Ovary (tissue), 10 donors: ENCODE measurements at places on chromosomes 5 and 9.

DNA sequence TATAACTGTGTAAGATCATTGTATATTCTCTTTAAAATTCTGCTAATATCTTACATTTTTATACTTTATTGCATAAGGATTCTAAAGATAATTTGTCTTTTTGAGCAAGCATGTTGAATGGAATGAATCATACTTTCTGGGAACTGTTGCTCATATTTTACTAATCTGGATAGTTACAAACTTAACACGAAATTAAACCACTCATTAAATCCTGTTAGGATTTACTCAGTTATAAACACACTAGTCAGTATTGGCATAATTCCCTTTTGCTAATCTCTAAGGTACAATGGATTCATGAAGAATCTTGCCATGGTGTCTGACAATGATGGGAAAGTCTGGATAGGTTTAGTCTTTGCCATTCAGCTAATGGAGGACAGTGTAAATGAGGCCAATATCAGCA is 338.1 kb upstream of the SMC2 start:
- DNase-seq: no peak

GRCh38 chr9:74983709-74984108 is 31.0 kb upstream of the C9orf40 start:
- no peak for DNase-seq

- DNase-seq: no peak
Observed at GRCh38 chr5:68380078-68380477, 164.5 kb downstream of the PIK3R1 start.

GRCh38 chr5:527646-528628 is 3.7 kb upstream of the SLC9A3 start:
- no peak for DNase-seq

GRCh38 chr5:133050521-133050920 is 1.3 kb upstream of the HSPA4 start:
- no peak for DNase-seq

- no peak for DNase-seq
Observed at GRCh38 chr5:57632937-57633336, 150.3 kb upstream of the ACTBL2 start.

DNA sequence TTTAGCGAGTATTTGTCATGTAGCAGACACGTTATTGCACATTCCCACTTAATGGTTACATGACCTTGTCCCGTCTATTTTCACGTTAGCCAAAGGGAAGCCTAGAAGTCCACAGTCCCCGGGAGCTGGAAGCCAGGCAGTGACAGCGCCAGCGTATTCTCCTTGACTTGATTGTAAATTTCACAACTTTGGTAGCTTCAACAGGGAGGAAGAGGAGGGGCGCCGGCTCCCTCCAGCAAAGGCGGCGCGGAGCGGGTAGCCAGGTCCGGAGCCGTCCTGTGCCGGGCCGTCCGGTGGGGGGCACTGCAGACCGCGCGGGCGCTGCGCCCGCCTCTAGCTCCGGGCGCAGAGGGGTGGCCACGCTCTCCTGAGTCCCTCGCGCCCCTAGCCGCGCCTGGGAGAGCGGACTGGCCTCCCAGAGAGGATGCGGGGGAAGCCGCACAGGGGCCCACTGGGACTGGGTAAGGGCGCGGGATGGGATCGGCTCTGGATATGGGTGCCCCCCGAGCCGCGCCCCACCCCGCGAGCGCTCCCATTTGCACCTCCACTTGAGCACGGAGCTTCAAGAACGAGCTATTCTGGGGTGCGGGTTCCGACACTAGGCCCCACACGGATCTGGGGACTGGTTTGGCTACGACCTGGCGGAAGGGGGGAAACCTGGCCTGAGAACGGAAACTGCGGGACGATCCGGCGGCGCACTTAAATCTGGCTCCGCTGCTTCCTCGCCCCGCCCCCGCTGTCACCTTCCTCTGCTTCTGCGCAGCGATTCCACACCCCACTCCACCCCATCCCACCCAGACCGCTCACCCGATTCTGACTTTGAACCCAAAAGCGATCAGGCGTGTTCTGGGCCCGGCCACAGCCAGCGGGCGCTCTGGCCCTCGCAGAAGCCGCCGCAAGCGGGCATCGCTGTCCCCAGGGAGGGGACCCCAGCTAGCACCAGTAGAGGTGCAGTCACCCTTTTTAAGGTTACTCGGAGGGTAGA is 23.8 kb downstream of the KLF4 start:
- DNase-seq: peak; percentile 85

- no peak for DNase-seq
Observed at GRCh38 chr9:406886-407654, 192.4 kb downstream of the DOCK8 start.
